ENCODE measurements at places on chromosomes 7 and 10.
A peak's percentile ranks its signal among the peaks of the same experiment; 100 is the strongest.

GRCh38 chr7:117665368-117665767 lies 185.5 kb downstream of the CFTR start:
- no peak for DNase-seq

DNA sequence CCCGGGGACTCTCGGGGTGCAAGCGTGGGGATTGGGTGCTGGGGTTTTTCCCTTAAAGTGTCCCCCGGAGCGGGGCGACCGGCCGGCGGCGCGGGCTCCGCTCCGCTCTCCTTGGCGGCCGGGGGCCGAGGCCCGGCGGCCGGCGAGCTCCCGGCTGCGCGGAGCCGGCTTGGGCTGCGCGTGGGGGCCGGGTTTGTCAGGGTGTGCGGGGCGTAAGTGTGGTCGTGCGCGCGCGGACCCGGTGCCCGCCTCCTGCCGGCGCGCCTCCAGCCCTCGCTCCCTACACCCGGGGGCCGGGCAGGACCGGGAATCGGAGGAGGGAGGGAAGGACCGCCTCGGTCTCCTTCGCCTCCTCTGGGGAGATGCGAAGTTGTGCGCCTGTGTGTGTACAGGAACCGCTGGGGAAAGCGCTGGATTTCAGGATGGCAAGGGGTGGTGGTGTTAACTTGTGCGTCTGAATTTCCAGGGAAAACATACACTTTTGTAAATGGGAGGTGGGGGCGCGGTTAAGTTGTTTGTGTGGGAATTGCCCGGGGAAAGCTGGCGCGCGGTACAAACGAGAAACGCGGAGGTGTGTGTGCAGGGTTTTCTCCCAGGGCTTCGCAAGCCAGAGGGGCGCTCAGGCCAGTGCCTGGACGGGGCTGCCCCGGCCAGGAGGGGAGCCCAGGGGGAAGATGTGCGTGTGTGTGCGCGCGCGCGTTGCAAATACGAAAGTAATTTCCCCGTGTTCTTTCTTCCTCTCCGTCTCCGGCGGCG lies 737 bp downstream of the ZMIZ1 start:
- DNase-seq, result peak; percentile 40

DNA sequence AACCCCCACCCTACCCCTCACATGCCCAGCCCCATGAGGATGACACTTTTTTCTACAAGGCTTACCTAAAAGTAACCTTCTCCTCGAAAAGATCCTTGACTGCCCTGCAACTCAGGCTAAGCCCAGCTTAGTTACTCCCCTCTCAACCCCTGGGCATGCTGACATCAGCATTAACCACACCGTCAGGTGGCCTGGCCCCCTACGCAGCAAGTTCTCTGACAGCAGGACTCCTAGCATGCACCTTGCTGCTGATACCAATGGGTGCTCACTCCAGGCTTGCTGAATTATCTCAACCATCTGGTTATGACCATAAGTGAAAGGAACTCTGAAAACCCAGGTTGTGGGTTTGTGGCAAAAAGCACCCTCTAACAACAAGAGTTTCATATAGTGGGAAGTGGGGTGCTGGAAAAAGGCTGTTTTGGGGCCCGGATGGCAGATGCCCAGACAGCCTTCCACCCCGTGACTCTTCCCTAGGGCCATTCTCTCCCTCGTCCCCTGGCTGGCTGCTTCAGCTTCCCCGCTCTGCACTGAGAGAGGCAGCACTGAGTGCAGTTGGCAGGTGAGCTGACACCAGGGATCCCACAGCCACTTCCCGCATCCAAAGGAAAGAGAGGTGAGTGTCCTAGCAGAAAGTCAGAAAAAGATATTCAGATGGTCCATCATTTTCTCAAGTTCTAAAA lies 518.9 kb downstream of the KCNMA1 start:
- DNase-seq, result no peak

DNA sequence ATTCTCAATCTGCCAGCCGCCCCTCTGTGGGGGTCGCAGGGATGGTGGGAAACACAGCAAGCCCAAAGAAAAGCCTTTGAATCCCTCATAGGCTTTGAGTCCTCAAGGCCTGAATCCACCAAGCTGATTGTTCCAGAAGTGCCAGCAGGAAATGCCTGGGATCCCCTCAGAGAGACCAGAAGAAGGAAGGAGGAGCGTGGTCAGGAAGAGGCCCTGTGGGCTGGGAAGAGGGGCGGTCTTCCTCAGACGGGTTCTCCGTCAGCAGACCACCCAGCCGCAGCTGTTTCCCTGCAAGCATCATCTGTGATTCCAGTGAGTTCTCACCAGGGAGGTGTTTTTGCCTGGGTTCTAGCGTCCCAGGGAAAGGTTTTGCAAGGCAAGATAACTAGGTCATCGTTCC lies 190.0 kb upstream of the KLF6 start:
- no peak for DNase-seq

DNA sequence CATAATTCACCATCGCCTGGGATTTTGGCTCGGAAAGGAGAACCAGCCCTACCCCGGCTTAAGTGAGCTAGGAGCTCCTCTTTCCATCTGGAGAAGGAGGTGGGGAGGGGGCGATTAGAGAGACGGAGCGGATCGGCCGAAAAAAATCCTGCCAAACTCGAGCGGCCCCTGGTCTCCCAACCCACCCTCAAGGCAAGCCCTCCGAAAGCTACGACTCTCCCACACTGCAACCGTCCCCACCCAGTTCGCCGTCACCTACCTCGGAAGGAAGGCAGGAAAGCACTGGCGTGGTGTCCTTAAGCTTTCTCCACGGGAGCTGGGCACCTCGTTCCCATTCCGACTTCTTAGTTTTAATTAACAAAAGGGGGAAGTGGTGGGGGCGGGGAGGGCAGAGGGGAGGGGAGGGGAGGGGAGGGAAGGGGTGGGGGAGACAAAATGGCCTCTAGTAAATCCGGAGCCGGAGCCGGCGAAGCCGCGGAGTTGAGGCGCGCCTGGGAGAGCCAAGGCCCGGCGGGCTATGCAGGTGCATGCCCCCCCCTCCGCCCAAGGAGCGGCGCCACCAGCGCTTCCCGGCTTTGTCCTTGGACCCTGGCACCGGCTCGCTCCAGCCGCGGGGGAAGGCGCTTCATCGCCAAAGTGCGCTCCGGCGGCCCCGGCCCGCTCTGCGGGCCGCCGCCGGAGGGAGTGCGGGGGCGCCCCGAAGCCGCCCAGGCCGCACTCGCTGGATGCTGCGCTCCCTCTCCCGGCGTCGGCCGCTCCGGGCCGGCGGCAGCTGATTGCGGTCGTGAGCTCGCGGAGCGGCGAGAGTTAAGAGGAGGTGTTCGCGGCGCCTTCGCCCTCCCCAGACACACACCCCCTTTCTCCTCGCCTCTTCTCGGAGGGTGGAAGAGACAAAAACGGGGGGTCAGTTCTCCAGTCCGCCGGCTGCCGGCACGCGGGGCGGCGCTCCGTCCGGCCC lies at the start of gene LRRC4:
TSS of gene LRRC4 (minus strand) at position 784 of the 958 bp plus-strand sequence. CDS start 797 bp downstream, outside the sequence.
- DNase-seq, result peak; percentile 28

DNA sequence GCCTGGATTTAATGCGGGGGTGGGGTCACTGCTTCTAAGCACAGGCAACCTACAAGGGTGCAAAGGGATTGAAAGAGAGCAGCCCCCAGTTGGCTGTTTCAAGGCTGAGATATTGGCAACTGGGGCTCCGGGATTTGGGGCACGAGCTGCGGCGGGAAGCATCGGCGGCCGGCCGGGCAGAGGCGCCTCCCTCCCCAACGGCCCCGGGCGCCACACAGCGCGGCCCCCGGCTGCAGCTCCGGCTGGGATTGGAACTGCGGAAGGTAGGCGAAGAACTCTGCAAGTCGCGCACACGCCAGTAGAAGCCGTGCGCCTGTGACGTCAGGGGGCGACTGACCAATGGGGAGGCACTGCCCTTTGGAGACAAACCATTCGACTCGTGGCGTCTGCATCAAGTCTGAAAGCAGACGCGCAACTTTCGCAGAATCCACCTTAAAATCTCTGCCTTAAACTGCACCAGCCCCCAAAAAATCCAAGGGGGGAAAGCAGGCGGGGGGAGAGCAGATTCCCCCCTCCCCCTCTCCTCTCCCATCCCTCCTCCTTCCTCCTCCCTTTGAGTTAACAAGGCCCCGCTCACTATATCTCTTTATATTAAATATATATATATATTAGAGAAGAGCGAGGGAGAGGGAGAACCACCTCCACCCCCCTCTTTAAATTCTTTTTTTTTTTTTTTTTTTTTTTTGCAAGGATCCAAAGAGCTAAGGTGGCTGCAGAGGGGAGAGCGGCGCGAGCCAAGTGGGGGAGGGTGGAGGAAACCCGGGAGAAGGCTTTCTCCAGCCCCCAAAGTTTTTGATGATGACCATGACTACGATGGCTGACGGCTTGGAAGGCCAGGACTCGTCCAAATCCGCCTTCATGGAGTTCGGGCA lies at the start of gene DLX6:
TSS of gene DLX6 (plus strand) at position 371 of the 872 bp plus-strand sequence. CDS start at position 796, 425 bp downstream.
- DNase-seq, result no peak

- DNase-seq, result no peak
Observed at GRCh38 chr7:18177815-18178660, 150.4 kb upstream of the PRPS1L1 start.

- no peak for DNase-seq
Observed at GRCh38 chr7:8295638-8296361, 33.8 kb upstream of the ICA1 start.

DNA sequence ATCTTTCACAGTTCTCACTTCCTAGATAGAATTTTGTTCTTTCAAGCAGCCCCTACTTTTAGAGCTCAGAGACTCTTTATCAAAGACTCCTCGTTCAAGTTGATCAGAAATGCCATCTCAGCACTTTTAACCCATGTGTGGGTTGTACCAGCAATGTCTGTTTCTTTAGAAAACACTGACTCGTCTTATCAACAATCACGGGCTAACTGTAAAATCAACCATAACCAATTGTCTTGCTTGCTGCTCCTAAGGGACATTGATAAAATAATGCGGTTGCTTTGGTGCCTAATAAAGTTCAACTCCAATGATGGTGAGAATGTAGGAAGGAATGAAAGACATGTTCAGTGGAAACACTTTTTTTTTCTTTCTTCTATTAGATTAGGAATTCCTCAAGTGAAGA lies 12.9 kb upstream of the CDK6 start:
- no peak for DNase-seq

- DNase-seq, result no peak
Observed at GRCh38 chr10:73251683-73252444, 580 bp downstream of the MRPS16 start.

DNA sequence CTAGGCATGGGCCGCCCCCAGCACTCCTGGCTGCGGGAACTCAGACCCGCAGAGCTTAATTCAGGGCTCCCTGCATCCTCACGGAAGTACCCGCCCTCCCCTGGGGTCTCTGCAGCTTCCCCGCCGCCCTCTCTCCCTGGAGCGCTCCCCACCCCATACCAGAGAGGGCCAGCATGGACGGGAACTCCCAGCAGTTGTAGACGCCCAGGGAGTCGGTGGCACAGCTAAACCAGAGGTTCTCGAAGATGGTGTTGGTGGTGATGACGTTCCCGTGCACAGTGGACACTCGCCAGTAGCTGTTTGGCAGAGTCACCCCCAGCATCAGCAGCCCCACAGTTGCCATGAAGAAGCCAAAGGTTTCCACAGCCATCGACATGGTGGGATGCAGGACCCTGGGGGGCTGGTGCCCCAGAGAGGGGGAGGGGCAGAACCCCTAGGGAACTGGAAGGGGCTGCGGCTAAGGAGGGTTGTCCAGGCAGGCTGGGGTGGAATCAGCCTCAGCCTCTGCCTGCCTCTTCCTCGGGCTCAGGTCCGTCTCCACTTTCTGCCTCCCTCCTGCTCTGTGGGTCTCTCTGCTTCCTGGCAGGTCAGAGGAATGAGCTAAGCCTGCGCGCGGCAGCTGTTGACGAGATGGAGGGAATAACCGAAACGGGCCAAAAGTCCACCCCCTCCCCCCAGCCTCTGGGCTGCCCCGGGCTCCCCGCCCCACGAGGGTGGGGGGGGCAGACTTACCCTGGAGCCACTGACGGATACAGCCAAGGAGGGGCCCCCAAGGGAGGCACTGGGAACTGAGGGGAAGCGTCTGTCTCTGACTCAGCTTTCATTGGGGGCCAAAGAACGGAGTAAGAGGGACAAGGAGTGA lies at the start of gene CLDN15:
TSS of gene CLDN15 (minus strand) at position 597 of the 862 bp plus-strand sequence. CDS start at position 376, 221 bp downstream.
- no peak for DNase-seq

DNA sequence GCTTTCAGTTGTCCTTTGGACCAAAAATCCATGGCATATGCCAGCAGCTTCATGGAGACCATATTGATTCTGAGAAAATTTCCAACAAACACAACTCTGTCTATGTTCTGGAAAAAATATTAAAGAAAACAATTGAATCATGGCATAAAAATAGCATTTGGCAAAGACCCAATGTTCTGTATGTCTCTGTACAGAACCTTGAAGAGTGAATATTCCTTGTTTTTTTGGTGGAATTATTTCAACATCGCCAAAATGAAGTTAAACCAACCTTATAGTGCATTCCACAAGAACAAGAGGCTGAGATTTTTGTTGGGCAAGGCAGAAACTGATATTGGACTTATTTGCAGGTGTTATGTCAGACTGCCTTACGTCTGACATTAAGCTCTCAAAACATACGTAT lies 53.3 kb upstream of the SLC16A12 start:
- no peak for DNase-seq

GRCh38 chr7:105127179-105127578 lies 113.2 kb downstream of the KMT2E start:
- no peak for DNase-seq

- DNase-seq, result no peak
Observed at GRCh38 chr10:42623929-42624328, 14.4 kb downstream of the ZNF33B start.

- DNase-seq, result no peak
Observed at GRCh38 chr7:17971411-17971810, 31.1 kb upstream of the SNX13 start.

DNA sequence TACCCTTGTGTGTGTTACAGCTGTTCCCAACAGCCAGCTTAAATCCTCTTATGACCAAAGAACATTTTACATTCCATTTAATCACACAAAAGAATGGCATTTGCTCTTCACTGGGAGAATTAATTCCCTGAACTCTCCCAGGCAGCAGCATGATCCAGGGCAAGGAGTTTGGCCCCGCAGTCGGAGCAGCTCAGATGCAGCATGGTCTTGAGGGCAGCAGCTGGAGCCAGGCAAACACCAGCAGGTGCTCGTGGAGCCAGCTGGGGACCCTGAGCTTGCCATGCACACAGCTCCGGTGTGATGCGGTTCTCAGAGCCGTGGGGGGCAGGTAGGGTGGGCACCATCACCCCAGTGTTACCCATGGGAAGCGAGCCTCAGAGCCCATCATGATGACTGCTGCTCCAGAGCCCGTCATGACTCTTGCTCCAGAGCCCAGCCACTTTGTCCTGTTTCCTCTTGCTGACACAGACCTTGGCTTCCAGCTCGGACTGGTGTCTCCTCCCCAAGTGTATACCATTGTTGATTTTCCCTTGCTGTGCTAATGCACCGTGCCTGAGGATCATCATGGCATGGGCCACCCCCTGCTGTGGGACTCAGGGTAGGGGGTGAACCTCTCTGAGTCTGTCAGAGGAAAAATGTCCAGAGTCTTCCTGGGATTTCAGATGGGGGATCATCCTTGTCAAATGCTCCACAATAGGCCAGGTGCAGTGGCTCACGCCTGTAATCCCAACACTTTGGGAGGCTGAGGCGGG lies 75.8 kb downstream of the ZRANB1 start:
- DNase-seq, result no peak

- DNase-seq, result no peak
Observed at GRCh38 chr7:129212126-129212525, 12.7 kb upstream of the AHCYL2 start.

GRCh38 chr7:74258639-74259038 lies 4.4 kb upstream of the RFC2 start:
- DNase-seq, result no peak

GRCh38 chr10:90857635-90858460 lies at the start of gene HTR7:
Gene HTR7 (minus strand): TSS chr10:90858039. CDS start chr10:90857671, 368 bp downstream.
- DNase-seq, result peak; percentile 81

Measured in activated B cell treated with CpG ODN at 0.5 μM for 24 hours (primary cell).